ENCODE measurements at places on chromosomes 13 and 19.

DNA sequence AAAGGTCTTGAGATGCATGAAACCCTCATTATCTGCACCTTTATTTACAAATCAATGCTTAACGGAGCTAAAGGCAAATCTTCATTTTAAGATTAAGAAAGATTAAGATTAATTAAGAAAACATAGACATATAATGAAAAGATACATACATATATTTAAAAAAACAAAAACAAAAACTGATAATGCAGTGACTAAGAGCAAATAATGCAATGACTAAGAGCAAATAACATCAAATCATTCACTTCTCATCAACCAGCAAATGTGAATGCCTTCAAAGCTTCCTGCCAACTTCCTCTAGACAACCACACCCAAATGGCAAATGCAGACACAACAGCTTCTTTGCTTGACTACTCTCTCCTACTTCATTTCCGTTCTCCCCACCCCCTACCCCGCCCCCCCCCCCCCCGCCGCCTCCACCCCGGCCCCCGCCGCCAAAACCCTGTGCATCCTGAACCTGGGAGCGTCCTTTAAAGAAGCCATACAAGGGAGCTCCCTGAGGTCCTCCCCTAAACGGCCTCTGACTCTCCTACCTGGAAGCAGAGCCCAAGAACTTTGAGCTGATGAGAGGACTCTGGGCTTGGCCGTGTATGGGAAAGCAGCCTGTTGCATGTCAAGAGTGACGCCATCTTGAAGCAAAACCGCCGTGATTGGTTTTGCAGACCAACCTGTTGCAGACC, 24.5 kb downstream of the TEX101 start:
- DNase-seq, result peak; percentile 42

DNA sequence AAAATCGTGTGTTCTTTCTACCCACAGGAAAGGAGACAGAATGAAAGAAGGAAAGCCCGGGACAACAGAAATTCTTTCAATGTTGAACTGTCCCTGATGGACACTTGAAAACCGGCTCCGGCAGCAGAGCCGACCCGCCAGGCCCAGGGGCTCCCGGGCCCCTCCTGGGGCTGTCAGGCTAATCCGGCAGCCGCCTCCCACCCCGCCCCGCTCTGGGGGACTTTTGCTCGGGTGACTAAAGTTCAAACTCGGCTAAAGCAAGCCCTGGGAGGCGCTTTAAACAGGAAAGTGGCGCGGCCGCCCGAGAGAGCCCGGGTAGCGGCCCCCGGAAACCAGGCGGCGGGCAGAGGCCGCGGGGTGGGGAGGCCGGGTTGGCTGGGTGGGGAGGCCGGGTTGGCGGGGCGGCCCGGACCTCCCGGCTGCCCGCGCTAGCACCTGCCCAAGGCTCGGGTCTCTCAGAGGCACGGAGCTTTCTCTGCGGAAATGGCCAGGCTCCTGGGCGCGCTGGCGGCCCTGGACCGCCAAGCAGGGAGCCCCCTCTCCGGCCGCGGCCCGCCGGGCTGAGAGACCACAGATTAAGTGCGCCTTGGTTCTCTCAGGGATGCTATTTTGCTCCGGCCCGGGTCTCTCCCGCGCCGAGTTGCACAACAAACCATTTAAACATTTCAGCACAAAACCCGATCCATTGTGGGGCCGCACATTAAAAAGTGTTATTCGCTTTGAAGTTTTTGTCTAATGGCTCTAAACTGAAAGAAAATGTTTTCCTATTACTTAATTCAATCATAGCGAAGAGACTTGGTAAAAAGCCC, 2.6 kb upstream of the GSX1 start:
- no peak for DNase-seq

DNA sequence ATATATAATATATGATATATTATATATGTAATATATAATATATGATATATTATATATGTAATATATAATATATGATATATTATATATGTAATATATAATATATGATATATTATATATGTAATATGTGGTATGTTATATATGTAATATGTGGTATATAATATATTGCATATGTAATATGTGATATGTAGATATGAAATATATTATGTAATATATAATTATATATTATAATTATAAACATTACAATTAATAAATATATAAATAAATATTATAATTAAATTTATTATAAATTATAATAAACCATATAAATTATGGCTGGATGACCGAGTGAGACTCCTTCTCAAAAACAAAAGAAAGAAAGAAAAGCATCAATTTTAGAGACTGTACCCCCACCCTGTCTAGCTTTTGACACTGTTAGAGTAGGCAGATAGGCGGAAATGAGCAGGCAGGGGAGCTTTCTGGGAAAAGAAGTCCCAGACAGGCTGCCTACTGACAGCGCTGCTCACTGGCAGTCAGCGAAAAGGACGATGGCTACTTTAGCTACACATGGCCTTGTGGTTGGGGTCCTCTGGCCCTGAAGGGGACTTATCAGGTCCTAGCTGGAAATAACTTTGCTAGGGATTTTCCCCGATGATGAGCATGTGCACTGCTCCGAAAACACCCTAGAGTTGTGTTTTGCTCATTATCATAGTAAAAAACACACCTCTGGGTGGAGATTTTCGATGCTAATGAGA, 19.7 kb downstream of the C3 start:
- DNase-seq, result no peak

DNA sequence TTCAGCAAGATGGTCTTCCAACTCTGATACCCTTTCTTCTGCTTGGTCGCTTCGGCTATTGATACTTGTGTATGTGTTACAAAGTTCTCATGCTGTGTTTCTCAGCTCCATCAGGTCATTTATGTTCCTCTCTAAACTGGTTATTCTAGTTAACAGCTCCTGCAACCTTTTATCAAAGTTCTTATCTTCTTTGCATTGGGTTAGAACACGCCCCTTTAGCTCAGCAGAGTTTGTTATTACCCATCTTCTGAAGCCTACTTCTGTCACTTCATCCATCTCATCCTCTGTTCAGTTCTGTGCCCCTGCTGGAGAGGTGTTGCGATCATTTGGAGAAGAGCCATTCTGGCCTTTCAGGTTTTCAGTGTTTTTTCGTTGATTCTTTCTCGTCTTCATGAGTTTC, 18.7 kb downstream of the ACOD1 start:
- DNase-seq, result no peak

DNA sequence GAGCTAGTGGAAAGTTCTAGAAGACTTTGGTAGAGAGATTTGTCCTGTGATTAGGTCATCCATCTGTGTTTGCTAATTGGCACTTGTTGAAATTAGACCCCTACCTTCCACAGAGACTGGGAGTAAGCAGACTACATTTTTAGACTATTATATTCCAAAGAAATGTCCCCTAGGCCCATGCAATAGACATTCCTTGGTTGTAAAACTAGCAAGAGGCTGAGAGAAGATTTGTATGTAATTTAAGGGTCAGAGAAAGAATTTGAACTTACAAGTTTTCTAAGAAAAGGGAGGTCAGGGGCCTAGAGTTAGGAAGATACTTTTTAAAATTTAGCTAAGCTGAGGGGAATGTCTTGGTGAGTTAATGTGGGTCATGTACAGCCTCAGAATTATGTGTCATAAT, 470.7 kb upstream of the SLITRK1 start:
- no peak for DNase-seq

DNA sequence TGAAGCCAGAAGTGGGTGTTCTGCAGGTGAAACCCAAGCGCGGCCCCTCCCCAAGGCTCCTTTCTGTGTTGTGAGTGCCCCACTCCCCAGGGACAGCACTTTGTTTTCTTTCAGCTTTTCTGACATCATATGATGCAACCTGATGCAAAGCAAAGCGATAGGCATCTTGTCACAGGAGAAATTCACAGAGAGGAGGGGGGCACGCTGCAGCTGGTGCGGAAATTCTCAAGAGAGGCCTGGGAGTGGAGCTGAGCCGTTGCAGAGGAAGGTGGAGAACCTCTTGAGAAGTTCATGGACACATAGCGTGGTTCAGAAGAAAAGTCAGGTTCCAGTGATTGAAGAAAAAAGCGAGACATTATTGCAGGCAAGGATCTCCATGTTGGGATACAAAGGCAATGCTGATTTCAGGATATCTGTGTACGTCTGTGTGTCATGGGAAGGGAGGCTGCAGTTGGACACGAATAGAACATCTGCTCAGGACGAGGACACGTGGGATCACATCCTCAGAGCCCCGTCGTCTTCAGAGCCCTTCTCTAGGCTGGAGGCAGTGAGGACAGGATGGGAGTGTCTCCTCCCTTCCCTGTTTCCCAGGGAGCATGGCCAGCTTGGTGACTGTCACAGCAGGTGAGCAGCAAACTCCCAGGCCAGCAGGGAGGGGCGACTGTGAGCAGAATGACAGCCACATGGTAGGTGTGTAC, 79.2 kb downstream of the IRS2 start:
- DNase-seq, result no peak

DNA sequence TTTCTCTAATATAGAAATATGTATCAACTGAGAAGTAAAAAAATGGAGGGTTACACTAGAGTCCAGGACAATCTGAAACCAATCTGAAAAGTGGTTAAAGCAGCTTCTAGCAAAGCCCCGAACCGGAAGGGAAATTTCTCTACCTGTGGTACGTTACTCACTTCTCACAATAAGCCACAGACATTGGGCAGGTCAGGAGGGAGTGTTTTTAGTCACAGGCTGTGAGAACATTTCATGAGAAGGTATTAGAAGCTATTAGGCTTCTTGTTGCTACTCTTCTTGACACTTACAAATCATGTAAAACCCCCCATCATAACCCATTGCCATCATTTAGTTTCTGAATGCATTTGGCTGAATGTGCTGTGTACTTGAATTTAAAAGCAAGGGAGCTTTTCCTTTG, 120.9 kb downstream of the NUFIP1 start:
- DNase-seq, result no peak

DNA sequence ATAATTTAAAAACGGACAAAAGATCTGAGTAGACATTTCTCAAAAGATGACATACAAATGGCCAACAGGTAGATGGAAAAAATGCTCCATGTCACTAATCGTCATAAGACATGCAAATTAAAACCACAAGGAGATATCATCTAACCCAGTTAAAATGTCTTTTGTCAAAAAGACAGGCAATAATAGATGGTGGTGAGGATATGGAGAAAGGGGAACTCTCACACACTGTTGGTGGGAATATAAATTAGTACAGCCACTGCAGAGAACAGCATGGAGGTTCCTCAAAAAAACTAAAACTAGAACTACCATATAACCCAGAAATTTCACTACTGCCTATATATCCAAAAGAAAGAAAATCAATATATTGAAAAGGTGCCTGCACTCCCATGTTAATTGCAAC, 37.9 kb downstream of the OR10H4 start:
- DNase-seq, result no peak
